SK-N-DZ (cell line): ENCODE measurements at places on chromosomes 5 and 9.

DNA sequence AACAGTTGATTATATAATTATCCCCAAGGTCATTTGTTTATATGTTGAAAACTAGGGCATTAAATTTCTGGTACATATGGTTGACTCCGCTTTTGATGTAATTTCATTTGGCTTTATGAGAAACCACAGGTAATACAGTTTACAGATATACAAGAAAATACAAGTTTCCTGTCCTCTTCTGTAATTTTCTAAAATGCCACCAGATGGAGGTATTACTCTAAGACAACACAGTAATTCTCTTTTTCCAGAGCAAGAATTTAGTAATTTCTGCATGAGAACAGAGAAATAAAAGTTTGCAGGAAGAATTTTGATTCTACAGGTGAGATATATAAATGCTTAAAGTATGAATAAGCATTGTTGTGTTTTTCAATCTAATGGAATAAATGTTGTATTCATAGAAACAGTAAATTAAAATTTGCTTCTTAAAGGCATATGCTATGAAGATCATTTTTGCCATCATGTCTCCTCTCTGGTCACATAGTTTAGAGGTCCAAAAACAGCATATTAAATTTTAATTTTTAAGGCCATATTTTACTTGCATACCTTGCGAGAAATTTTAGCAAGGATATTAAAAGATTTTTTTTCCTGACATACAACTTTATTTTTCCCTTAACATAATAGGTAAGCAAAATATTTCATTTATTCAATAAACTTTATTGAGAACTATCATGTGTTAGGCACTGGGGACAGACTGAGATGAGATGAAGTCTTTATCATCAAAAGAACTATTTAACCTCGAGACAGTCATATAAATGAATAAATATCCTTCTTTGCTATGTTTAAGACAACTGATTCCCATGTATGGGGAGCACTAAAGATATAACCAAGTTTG is 22.7 kb downstream of the CHD1 start:
- peak; percentile 46 for DNase-seq

DNA sequence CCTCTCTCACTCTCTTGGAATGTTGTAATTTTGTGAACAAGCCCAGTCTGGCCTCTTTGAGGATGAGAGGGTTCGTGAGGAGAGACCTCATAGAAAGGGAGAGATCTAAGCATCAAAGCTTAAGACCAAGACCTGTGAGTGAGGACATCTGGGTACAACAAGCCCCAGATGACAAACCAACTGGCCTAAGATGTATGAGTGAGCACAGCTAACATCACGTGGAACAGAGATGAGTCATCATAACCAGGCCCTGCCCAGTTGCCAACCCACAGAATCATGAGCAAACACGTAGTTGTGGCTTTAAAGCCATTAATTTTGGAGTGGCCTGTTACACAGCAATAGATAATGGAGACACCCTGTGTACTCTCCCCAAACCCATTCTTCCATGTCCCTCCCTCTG is 439.1 kb upstream of the KIF2A start:
- DNase-seq: no peak

DNA sequence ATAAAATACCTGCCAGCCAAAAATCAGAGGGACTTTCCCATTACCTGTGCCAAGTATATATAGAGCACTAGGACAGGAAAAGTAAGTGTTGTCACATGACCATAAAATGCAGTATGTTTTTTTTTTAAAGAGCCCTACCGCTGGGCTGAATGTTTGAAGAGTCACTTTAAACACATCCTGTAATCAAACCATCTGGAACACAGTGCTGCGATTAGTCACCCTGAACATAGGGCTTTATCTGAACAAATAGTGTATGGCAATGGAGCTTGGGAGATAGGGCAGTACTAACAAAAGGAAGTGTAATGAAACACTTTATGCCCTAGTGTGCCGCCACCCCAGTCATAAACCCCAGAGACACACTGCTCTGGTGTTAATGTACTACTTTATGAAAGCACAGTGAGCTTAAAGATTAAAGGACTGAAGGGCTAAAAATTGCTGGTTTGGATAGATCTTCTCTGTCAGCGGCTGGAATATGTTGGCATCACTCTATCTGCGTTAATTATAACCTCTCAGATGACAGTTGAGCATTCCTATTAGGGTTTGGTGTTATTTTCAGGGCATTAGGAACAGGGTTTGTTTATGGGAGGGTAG is 90.4 kb downstream of the ZNF608 start:
- DNase-seq: no peak

- DNase-seq: no peak
These were observed 93.6 kb downstream of the SH3TC2 start for GRCh38 chr5:148969291-148969690.

DNA sequence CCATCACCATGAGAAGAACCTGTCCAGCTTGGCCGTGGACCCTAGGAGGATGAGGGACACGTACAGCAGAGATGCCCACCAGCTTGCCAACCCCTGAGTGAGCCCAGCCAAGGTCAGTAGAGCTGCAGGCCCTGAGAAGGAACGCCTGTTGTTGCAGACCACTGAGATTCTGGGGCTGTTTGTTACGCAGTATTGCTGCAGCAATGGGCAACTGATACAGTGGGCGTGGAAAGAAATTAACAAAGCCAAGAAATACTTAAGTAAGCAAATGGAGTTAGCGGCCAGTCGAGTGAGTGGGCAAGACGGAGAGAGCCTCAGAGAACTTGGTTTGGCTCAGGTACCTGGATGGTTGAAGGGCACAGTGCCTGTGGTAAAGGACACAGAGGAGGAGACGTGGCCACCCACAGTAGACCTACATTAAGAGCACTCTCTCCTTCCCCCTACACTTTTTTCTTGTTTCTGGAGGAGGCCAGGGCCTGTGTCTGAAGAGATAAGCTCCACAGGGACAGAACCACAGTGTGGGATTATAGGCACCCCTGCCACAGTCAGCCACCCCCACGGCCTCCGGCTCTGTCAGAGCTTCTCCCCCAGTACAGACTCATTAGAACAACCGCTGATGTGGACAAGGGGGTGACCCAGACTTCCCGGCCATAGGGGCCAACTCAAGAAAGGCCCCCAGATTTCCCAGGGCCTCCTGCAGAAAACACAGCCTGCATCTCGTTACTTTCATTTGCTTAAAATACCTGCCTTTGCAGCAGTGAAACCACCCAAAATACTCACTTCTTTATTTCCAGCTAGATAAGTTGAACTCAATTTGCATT is 40.1 kb upstream of the GRHPR start:
- DNase-seq: no peak

DNA sequence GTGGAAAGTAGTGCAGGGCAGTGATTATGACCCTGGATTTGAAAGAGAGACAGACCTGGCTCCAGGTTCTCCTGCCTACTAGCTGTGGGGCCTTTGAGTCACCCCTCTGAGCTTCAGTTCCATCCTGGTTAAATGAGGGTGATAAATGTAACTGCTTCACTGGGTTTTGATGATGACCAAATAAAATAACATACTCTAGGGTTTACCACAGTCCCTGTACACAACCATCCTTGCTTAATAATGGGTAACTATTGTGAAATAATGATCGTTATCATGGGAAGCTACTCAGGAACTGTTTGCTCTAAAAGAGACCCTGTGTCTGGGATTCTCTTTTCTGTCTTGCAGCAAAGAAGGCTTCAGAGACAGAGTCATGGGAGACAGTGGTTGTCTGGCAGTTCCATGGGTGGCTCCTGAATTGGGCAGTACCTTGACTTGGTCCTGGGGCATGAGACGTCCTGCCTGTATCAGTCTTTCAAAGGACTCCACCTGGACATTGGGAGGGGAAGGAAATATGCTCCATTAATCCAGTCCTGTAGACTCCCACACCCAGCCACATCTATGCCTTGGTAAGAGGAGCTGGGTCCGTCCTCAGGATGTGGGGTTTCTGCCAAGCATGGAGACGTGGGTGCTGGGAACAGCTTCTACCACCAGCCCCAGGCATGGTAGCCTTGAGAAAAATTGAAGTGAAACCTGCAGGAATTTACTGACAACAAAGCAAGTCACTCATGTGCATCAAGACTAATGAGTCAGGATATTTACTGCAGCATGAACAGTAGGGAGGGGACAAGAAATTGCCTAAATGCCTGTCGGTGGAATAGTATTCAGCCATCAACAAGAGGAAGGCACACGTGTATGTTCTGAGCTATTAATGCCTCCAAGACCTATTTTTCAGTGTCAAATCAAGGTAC is 23.4 kb downstream of the AKNA start:
- no peak for DNase-seq

- DNase-seq: no peak
These were observed 358.4 kb downstream of the TMEM38B start for GRCh38 chr9:106052735-106053134.

DNA sequence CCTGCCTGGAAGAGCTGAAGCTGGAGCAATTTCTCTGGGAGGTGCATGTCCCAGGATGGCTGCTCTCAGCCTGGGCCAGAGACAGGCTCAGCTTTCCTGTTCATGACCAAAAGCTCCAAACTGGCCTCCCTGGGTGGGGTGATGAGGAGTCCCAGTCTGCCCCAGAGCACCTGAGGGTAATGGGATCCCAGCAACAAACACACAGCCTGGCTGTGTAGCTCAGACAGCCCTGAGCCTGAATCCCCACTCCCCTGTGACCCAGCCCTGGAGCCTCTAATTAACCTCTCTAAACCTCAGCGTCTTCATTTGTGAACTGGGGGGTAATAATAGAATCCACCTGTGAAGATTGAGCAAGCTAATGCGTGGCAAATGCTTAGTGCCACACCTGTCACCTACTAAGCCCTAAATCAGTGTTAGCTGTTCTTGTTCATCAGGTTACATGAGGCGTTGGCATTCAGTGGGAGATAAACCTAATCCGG is 67.5 kb downstream of the HSPA4 start:
- no peak for DNase-seq

- no peak for DNase-seq
These were observed 1100.4 kb upstream of the EDIL3 start for GRCh38 chr5:85484982-85485574.

DNA sequence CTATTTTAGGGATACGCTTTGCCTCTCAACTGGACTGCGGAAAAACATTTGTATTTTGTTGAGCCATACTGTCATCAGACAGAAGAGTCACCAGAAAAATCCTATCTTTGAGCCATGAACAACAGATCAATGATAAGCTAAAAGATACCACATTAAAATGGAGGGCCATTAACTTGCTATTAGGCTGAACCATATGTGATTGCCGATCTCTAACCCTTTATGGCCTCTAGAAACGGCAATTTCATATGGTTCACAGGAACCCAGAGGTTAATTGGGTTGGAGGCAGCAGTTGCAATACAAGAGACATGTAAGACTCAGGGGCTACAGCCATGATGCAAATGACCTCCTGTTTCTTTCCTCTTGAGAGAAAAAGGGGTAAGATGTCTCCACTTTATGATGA is 69.8 kb downstream of the MYO10 start:
- DNase-seq: no peak

DNA sequence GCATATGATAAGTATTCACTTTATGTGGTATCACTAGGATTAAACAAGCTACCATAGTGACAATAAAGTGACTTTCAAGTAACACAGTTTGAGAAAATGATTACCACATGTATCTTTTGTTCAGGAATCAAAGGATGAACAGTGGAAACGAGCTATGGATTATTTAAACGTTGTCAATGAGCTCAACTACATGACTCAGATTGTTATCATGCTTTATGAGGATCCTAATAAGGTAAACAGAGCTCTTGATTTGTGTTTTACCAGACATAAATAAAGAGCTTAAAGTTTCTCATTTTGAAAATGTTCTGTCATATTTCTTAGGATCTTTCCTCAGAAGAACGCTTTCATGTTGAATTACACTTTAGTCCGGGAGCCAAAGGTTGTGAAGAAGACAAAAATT is 57.4 kb downstream of the PPIP5K2 start:
- no peak for DNase-seq

- no peak for DNase-seq
These were observed 347.6 kb downstream of the GADD45G start for GRCh38 chr9:89952401-89952800.

GRCh38 chr5:160496334-160496733 is 74.7 kb downstream of the PTTG1 start:
- no peak for DNase-seq

- no peak for DNase-seq
These were observed 1114.9 kb upstream of the C9orf72 start for GRCh38 chr9:28688172-28688571.

DNA sequence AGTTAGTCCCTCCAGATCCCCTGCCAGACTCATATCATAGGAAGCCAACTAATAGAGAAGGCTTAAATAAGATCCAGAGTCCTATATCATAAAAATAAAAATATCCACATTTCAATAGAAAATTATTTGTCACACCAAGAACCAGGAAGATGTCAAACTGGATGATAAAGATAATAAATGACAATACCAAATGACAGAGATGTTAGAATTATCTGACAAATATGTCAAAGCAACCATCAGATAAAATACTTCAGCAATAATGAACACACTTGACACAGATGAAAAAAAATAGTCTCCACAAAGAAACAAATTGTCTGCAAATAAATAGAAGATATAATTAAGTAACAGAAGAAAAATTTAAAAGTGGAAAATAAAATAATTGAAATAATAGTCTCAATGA is 300.7 kb upstream of the FTMT start:
- no peak for DNase-seq

GRCh38 chr5:169296419-169297143 is 4.4 kb downstream of the SLIT3 start:
- DNase-seq: no peak

DNA sequence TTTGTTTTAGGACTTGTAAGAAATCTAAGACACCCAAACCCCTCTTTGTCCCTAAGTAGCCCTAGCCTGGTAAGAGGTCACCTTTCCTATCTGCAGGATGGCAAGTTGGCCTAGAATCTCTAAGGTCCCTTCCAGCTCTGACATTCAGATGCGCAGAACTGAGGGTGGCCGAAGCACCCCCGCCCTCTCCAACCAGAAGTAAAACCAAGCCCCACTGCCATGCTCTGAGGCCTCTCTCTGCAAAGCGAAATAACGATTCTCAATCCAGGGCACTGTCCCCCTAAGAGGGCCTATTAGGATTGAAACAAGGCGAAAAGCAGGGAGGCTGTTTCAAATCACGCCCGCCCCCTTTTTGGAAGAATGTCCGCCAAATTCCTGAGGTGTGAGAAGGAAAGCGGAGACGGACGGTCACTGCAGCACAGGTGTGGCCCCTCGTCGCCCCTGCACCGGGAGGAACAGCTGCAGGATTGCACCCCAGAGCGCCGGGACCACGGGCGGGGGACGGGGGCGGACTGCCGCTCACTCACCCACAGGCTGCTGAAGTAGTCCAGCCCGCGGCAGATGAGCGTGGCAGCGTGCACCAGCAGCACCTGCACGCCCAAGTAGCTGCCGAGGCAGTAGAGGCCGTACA is 824 bp downstream of the TMEM245 start:
- DNase-seq: no peak

GRCh38 chr5:72487177-72487576 is 20.0 kb downstream of the ZNF366 start:
- DNase-seq: no peak

- DNase-seq: no peak
These were observed 768.5 kb upstream of the ACO1 start for GRCh38 chr9:31615966-31616365.
